ENCODE measurements at places on chromosomes 2 and 18. TPM values are rescaled to one million over a fixed set of nuclear protein-coding genes. Genes with fewer than 3 reads are reported as not detected.

GRCh38 chr2:212912445-212913103 lies 238.8 kb downstream of the IKZF2 start:
- H3K27me3 ChIP-seq = no peaks in the 10 kb centered on the region
- peaks cover 36% of the 10 kb centered on the region for H3K4me1 ChIP-seq
- peak overlapping the region; percentile 13 for H3K4me3 ChIP-seq
- peak; percentile 66 for DNase-seq
- no peaks in the 10 kb centered on the region for H3K36me3 ChIP-seq

The PRKAG3 gene
- not detected for polyA plus RNA-seq

- H3K4me3 ChIP-seq = no peak overlapping the region
- H3K27me3 ChIP-seq = peaks cover 13% of the 10 kb centered on the region
- peaks cover 6% of the 10 kb centered on the region for H3K4me1 ChIP-seq
- no peaks in the 10 kb centered on the region for H3K36me3 ChIP-seq
- no peak for DNase-seq
- no peak overlapping the region for H3K27ac ChIP-seq
These were observed 192.9 kb downstream of the INHBB start for GRCh38 chr2:120538691-120539423.

DNA sequence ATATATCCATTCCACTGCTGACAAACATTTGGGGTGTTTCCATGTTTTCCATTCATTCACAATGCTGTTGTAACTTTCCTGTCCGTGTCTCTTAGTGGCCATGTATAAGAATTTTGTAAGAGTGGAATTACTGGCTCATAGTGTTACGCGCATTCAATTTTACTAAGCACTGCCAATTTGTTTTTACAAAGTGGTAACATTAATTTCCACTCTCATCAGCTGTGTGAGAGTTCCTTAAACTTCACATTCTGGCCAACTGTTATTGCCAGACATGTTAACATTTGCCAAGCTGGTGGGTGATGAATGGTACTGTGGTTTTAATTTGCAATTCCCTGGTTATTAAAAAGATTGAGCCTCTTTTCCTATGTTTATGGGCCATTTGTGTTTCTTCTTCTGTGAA lies 134.2 kb downstream of the DTNB start:
- no peaks in the 10 kb centered on the region for H3K4me1 ChIP-seq
- no peak for DNase-seq

The SERPINB13 gene
- 15.5 TPM for polyA plus RNA-seq

DNA sequence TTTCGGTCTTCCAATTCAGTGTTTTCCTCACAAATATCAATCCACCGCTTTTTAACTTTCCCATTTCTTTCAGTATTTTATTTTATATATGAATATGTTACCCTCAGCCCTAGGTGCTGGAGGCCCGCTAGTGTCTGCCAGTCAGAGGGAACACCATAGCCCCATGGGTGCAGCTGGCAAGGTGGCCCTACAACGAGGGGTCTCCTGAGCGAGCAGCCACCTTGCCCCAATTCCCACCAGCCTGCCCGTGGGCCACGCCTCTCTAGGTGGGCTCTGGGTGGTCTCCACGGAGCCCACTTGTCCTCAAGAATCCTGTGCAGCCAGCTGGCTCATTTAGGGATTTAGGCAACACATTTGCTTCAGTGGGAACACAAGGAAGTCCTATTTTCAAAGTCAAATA lies 72.5 kb upstream of the RGPD5 start:
- H3K36me3 ChIP-seq = no peaks in the 10 kb centered on the region
- DNase-seq = no peak
- peaks cover 24% of the 10 kb centered on the region for H3K4me1 ChIP-seq

The GNAL gene
- polyA plus RNA-seq = 30.0 TPM

DNA sequence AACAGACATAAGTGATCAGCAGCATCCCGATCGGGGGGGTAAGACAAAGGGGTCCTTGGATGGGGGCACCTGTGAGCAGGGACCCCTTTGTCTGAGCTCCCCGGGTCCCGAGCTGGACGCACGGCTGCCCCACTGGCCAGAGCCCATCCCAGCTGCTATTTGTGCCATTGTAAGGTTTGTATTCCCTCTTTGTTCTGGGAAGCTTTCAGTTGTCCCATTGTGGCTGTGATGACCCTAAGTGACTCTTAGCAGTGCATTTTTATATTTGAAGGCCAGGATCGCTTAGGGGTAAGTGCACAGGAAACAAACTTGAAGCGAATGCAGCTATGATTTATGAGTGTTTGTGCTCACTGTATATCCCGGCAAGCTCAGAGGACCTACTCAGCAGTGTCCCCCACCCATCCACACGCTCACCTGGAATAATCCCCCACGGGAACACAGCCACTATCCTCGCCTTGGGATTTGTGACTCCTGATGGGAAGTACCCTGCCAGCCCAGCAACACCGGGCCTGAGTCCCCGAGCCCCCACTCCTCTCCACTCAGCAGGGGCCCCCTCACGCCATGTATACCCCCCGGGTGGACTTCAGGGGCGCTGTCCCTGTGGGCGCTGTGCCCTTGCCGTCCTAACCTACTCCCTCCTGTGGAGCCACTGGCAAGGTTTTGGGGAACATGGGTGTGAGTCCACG lies 80.1 kb downstream of the MBP start:
- H3K4me3 ChIP-seq = no peak overlapping the region
- no peak for DNase-seq
- H3K27ac ChIP-seq = no peak overlapping the region
- H3K36me3 ChIP-seq = peaks cover 11% of the 10 kb centered on the region

The SULT1C4 gene
- polyA plus RNA-seq = not detected

DNA sequence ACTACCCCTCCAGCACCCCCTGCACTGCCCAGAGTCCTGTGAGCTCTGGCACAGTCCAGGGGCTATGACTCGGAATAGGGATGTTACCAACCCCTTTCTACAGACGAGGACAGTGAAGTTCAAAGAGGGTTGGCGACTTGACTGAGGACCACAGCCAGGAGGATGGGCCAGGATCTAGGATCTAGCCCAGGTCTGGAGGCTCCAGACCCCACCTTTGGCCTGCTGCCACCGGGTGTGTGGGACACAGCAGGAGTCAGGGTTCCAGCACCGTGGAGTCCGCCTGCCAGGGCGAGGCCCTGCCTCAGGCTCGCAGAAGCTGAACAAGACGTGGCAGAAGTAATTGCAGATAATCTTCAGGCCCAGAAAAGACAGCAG lies 37.9 kb upstream of the GPC1 start:
- H3K36me3 ChIP-seq = no peaks in the 10 kb centered on the region
- no peak overlapping the region for H3K27ac ChIP-seq
- no peak for DNase-seq
- no peak overlapping the region for H3K4me3 ChIP-seq

- no peak overlapping the region for H3K4me3 ChIP-seq
- H3K27ac ChIP-seq = no peak overlapping the region
- no peaks in the 10 kb centered on the region for H3K27me3 ChIP-seq
- DNase-seq = no peak
These were observed 1.7 kb upstream of the ESCO1 start for GRCh38 chr18:21602299-21602587.

DNA sequence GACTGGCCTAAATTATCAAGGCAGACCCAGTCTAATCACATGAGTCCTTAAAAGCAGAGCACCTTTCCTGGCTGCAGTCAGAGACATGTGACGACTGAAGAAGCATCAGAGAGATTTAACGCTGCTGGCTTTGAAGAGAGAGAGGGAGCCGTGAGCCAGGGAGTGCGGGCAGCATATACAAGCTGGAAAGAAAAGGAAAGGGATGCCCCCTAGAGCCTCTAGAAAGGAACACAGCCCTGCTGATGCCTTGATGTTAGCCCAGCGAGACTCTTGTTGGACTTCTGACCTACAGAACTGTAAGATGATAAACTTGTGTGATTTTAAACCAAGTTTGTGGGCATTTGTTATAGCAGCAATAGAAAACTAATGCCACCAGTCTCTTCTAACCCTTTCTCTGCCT lies 58.1 kb downstream of the HEATR5B start:
- H3K4me1 ChIP-seq = no peaks in the 10 kb centered on the region
- H3K27me3 ChIP-seq = no peaks in the 10 kb centered on the region
- no peak overlapping the region for H3K27ac ChIP-seq
- H3K36me3 ChIP-seq = peaks cover 12% of the 10 kb centered on the region
- no peak overlapping the region for H3K4me3 ChIP-seq

DNA sequence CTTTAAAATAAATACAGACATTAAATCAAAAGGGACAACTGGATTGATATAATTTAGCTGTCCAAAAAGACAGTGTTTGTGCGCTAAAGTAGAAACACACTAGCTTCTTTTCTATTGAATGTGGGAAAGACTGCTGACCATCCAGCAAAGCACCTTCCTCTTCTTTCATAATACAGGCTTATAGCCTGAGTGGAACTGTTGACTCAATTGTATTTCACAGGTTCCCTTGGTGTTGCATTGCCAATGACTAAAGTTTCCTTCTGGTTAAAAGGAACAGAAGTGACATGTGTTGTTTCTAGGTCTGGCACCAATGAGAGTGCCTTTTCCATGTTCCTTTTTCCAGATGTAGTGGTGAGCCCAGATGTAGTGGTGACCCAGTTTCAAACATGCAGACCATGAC lies 412.3 kb downstream of the RNF144A start:
- no peak for DNase-seq
- no peaks in the 10 kb centered on the region for H3K27me3 ChIP-seq
- no peak overlapping the region for H3K27ac ChIP-seq
- H3K4me1 ChIP-seq = no peaks in the 10 kb centered on the region
- no peaks in the 10 kb centered on the region for H3K36me3 ChIP-seq
- H3K4me3 ChIP-seq = no peak overlapping the region

The ERBB4 gene
- polyA plus RNA-seq = 0.01 TPM

GRCh38 chr2:106562268-106563186 lies 75.4 kb downstream of the CD8B2 start:
- H3K27me3 ChIP-seq = no peaks in the 10 kb centered on the region
- no peaks in the 10 kb centered on the region for H3K36me3 ChIP-seq
- DNase-seq = no peak
- H3K4me1 ChIP-seq = peaks cover 4% of the 10 kb centered on the region

The SCTR gene
- not detected for polyA plus RNA-seq

The TBR1 gene
- not detected for polyA plus RNA-seq

- no peaks in the 10 kb centered on the region for H3K36me3 ChIP-seq
- no peaks in the 10 kb centered on the region for H3K27me3 ChIP-seq
- H3K27ac ChIP-seq = peak overlapping the region; percentile 14
- peak overlapping the region; percentile 70 for H3K4me3 ChIP-seq
- peaks cover 7% of the 10 kb centered on the region for H3K4me1 ChIP-seq
These were observed 554 bp downstream of the PFN4 start for GRCh38 chr2:24122366-24123194.

The WDFY1 gene
- 63.3 TPM for polyA plus RNA-seq

- no peaks in the 10 kb centered on the region for H3K27me3 ChIP-seq
- H3K4me3 ChIP-seq = no peak overlapping the region
- H3K4me1 ChIP-seq = peaks cover 3% of the 10 kb centered on the region
- peak; percentile 67 for DNase-seq
These were observed 11.5 kb downstream of the MFSD2B start for GRCh38 chr2:24021122-24021998.

The BOLL gene
- not detected for polyA plus RNA-seq

GRCh38 chr2:105150231-105150630 lies 91.3 kb upstream of the GPR45 start:
- no peaks in the 10 kb centered on the region for H3K36me3 ChIP-seq
- H3K4me3 ChIP-seq = no peak overlapping the region
- H3K27me3 ChIP-seq = no peaks in the 10 kb centered on the region
- H3K27ac ChIP-seq = no peak overlapping the region
- no peak for DNase-seq

DNA sequence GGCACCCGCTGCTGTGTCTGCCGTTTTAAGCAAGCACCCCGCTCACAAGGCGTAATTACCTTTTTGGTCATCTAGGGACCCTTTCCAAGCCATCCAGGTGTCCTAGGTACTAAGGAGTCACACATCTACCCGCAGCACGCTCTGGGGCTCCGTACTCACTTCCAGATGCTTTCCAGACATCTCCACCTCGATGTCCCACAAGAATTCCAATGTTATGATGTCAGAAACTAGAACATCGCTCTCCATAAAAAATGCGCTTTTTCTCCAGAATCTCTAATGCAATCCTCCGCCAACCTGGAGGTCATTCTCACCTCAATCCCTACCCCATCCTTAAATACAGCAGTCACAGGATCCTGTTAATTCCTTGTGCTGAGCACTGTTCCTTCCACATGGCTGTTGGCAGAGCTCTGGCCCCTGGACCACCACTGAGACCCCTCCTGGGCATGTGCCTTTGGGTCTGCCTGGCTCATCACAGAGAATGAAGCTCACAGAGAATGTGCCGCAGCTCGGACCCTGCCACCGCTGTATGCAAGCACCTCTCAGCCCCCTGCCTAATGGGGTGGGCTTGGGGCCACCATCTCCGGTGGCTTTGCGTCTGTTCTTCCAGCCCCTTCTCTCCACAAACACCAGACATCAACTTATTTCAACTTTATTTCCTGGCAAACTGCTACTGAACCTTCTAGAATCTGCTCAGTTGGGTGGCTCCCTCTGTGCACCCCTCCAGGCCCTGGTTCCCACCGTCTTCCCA lies 4.6 kb upstream of the PXDN start:
- no peaks in the 10 kb centered on the region for H3K36me3 ChIP-seq
- peaks cover 6% of the 10 kb centered on the region for H3K4me1 ChIP-seq
- DNase-seq = no peak
- no peak overlapping the region for H3K4me3 ChIP-seq
- peaks cover 38% of the 10 kb centered on the region for H3K27me3 ChIP-seq

DNA sequence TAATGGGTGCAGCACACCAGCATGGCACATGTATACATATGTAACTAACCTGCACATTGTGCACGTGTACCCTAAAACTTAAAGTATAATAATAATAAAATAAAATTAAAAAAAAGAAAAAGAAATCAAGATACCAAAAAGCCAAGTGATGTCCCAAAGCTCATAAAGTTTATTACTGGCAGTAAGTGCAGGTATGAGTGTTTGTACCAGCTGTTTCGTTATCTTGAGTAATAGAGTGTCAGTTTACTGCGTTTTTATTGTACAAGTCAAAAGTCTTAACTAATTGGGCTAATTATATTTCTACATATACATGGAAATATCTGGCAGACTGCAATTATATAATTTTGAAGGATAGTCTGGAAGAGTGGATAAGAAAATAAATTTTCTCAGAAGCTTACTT lies 41.8 kb downstream of the MFSD6 start:
- H3K27me3 ChIP-seq = no peaks in the 10 kb centered on the region
- no peak overlapping the region for H3K4me3 ChIP-seq
- no peaks in the 10 kb centered on the region for H3K4me1 ChIP-seq
- no peaks in the 10 kb centered on the region for H3K36me3 ChIP-seq
- DNase-seq = no peak

DNA sequence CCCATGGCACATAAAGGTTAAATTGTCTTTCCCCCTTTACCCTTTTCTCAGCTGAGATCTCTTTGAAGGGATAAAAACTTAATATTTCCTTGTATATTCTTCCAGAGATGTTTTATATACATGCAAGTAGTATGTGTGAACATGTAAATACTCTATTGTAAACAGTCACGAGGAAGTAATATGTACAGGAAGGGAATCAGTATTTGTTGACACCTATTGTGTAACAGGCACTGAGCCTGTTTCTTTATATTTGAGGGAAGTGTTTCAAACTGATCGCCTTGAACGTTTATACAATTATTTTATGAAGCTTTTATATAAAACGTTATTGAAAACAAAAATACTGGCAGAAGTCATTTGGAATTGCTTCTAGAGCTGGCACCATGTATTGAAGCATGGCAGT lies 13.2 kb downstream of the RALBP1 start:
- no peaks in the 10 kb centered on the region for H3K4me1 ChIP-seq
- DNase-seq = no peak
- no peak overlapping the region for H3K4me3 ChIP-seq
- H3K36me3 ChIP-seq = peaks cover 5% of the 10 kb centered on the region
- H3K27me3 ChIP-seq = no peaks in the 10 kb centered on the region
- H3K27ac ChIP-seq = no peak overlapping the region
